ENCODE measurements at places on chromosomes 2 and 18. TPM values are rescaled to one million over a fixed set of nuclear protein-coding genes. Genes with fewer than 3 reads are reported as not detected.

DNA sequence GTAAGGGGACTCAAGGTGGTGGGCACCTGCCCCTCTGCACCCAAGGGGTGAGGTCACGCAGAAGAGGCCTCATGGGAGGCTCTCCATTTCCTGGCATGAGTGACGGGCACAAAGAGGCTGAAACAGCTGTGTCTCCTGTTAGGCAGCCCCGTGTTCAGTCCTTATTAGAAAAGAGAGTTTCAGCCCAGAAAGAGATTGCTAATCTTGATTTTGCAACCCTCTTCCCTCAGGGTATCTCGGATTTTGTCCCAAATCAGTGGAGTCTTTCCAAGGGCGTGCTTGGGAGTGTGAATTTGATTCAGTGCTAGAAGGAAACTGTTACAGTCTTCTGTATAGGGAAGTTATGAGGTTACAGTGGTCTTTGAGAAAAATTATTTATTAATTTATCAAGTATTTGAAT lies 10.4 kb downstream of the TNFRSF11A start:
- no peak for DNase-seq

DNA sequence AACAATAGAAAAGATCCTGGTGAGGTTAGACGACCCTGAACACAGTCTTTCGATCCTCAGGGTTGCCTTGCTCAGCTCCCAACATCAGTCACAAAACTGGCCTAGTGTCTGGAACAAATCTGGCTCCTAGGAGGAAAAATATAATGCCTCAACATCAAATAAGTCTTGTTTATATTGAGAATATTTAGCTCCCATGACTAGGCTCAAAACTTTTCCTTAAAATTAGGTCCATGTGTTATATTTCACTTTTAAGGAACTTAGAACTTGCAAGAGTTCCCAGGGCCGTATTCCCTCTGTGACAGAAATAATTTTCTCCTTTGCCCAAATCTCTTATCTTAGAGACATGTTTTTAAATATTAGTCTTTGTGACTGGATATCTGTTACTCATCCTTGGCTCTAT lies 819.7 kb upstream of the ZEB2 start:
- no peak for DNase-seq

DNA sequence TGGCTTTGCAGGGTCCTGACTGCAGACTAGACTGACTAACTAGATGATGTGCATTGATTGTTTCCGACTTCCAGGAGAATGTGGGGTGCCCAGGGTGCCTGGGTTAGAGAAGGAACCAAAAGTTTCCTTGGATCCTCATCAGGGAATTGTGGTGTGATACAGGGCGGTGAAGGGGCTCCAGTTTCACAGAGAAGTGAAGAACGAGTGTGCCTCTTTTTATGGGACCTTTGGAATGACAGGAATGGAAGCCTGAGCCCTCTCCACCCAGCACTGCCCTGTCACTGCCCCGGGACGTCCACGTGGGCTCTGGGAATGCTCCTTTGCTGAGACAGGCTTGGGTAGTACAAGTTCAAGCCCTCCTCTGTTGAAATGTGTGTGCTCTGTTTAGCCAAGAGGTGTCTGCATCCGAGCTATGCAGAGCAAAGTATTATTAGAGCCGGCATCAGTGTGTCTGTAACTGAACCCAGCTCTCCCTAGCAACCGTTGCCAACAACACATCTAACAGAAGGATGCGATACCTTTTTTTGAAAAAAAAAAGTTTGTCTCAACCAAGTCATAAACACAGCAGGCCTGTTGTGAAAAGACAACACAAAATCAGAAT lies 183.6 kb downstream of the SMAD7 start:
- no peak for DNase-seq

DNA sequence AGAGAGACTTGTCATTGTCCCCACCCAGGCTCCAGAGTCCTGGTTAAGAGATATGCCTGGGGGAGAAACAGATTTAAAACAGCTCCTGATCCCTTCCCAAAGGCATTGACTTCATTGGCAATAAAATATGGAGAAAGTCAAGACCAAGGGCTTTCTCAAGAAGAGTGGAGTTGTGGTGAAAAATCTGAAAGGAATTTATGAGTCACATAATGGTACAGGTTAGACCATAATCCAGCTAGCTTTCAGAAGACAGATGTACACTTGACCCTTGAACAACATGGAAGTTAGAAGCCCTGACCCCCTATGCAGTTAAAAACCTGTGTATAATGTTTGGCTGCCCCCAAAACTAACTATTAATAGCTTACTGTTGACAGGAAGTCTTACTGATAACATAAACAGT lies 599.1 kb upstream of the SOX11 start:
- DNase-seq, result no peak

GRCh38 chr2:29954316-29954715 lies 32.9 kb upstream of the ALK start:
- no peak for DNase-seq

- no peak for DNase-seq
Observed at GRCh38 chr18:8142131-8142711, 467.0 kb upstream of the RAB12 start.

DNA sequence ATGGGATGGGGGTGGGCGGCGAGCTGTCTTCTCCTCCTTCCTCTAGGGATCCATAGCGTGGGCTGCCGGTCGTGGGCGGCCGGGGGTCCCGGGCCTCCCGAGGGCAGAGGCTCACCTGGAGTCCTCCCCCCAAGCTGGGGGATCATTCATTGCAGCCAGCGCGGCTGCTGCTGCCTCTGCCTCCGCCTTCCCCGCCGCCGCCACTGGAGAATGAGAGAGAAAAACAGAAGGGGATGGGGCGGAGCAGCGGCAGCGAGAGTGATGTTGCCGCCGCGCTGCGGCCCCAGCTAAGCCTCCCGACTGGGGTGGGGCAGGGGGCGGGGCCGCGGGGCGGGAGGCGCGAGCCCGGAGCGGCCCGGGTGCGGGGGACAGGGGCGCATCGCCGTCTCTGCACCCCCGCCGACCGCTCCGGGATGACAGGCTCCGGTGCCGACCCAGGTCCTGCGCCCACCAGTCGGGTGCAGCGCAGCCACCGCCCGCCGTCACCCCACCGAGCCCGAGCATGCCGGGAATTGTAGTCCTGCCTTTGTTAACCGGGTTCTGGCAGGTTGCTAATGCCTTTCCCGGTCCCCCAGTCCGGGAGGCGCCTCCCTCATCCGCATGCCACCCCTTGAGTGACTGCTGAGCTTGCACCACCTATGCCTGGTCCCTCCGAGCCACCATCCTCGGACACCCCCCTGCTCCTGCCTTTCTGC lies at the start of gene KIF3C:
Gene KIF3C (minus strand): TSS at position 225 of the 695 bp plus-strand sequence. CDS start 580 bp downstream, outside the sequence.
- peak; percentile 55 for DNase-seq

DNA sequence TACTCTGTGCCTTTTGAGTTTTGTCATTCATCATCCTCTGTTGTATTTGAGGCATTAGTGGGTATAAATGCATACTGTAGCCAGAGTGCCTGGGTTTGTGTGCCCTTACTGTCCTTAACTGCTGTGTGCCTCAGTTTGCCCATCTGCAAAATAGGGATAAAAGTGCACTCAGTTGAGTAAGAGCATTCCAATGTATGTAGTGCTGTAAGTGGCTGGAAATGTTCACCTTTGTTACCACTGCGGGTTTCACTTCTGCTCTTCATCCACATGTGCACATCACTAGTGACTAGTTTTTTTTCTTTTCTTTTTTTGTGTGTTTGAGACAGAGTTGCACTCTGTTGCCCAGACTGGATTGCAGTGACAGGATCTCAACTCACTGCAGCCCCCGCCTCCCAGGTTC lies 39.9 kb downstream of the PLEKHB2 start:
- DNase-seq, result no peak

GRCh38 chr18:45284174-45284573 lies 331.1 kb upstream of the SLC14A2 start:
- DNase-seq, result no peak

DNA sequence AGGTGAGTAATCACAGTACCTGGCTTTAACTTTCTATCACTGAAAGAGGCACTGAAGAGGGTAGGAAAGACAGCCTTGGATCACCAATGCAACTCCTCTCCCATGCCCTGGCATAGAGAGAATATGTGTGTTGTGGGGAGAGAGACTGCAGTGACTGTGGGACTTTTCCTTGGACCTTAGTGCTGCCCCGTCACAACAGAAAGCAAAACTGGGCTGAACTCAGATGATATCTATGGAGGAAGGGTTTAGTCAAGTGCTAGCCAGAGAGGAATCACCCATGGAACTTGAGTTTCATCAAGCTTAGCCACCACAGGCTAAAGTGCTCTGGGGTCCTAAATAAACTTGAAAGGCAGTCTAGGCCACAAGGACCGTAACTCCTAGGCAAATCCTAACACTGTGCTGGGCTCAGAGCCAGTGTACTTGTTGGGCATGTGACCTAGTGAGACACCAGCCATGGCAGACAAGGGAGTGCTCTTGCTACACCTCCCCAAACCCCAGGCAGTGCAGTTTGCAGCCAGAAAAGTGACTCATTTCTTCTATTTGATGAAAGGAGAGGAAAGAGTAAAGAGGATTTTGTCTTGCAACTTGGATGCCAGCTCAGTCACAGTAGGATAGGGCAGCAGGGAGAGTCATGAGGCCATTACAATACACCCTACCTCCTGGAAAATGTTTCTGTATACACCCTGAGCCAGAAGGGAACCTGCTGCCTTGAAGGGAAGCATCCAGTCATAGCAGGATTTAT lies 105.8 kb upstream of the SPOPL start:
- no peak for DNase-seq

DNA sequence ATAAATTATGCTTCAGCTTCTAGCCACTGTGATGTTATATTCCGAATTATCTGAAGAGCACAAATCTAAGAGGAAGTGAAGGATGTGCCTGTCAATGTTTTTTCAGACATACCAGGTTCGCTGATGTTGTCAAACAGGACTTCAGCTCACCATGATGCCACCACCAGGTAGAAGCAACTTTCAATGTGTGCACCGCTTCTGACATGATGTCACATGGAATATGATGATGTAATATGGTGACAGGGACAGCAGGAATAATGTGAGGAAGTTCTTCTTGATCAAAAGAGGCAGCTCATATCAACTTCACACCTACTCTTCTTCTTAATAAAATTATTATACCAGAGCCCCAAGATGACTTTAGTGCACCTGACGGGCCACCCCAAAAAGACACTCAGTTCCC lies 893.2 kb downstream of the BCL11A start:
- no peak for DNase-seq

GRCh38 chr2:160061944-160062291 lies 497 bp downstream of the PLA2R1 start:
- DNase-seq, result no peak

GRCh38 chr18:8882632-8883408 lies 177.5 kb downstream of the MTCL1 start:
- no peak for DNase-seq

DNA sequence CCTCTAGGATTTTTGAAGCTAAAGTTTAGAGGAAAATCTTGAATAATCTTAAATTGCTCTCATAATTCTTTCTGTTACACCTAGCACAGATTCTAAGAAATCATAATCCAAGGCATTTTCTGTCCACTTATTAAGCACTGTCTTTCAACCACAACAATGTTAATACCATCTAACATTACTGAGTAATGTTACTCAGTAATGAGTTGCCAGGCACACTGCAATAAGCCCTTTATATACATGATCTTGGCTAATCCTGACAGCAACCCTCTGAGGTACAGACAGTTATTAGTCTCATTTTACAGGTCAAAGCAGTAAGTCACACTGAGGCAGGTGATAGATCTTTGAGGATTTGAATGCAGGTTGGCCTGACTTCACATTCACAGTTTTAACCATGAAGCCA lies 291.9 kb downstream of the ALK start:
- no peak for DNase-seq

DNA sequence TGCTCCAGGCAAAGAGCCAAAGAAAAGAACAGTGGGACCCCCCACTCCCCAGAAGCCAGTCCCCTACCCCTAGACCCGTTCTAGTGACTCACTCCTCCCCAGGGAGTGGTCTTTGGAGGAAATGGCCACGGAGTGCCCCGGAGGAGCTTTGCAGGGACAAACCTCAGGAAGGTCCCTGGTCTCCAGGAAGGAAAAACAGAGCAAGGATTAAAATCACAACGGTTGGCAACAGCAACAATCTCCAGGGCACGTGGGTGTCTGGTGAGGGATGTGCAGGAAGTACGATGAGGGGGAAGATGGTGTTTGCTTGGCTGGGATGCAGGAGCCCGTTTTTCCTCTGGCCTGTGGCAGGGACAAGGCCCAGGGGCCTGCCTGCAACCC lies 135.0 kb downstream of the SMAD2 start:
- DNase-seq, result no peak

- no peak for DNase-seq
Observed at GRCh38 chr2:37590119-37590571, 81.3 kb downstream of the CDC42EP3 start.

DNA sequence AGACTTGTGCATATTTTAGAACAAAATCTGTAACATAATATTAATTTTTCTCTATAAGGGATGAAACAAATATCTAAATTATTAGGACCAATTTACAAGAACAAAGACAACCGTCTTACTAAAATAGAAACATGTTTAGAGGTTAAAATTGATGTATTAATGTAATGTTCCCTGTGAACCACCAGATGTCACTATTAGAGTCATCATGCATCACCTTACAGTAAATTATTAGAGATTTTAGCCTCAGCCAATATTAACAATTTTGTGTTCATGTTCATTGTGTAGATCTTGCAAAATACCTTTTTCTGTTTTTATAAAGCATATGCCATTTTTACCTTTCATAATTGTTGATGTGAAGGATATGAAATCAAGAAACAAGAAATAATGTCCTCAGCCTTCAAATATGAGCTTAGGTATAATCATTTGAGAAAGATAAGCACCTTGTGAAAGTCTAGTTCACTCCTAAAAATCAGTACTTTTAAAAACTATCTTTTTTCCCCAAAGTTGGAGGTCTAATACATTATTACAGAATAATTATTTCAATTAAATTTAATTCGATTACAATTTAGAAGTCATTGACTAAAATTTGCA lies 344.3 kb upstream of the KCNH7 start:
- DNase-seq, result no peak

DNA sequence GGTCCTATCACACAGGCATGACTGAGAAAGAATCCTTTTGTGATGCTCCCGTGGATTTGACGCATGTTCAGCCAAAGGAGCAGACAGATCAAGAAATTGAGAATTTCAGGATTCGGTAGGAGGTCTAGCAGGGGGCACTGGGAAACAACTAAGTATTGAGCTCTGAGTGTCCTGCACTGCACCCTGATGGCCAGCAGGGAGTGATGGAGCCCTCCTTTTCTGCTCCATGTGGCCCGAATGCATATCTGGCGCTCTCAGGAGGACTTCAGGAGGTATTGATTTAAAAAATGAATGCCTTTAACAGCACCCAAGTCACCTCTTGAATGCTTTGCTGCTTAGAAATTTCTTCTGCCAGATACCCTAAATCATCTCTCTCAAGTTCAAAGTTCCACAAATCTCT lies 58.0 kb downstream of the ZNF519 start:
- no peak for DNase-seq

- DNase-seq, result no peak
Observed at GRCh38 chr2:156476021-156476849, 40.1 kb downstream of the GPD2 start.

- no peak for DNase-seq
Observed at GRCh38 chr2:241601841-241602240, 35.1 kb downstream of the THAP4 start.

- no peak for DNase-seq
Observed at GRCh38 chr2:147086715-147087114, 758.1 kb upstream of the ACVR2A start.

Gene DCC
- 0.08 TPM for polyA plus RNA-seq

Gene ANKRD29
- 13.6 TPM for polyA plus RNA-seq

Gene ELOA2
- polyA plus RNA-seq, result not detected

Gene EN1
- not detected for polyA plus RNA-seq

Gene IWS1
- polyA plus RNA-seq, result 29.9 TPM

Gene MTHFD2
- 71.6 TPM for polyA plus RNA-seq

Gene PIEZO2
- 5.9 TPM for polyA plus RNA-seq

Gene MYCN
- polyA plus RNA-seq, result 0.35 TPM

Gene IL1R1
- polyA plus RNA-seq, result 72.7 TPM

Gene DCTN1
- 118 TPM for polyA plus RNA-seq

Gene RAX
- polyA plus RNA-seq, result not detected

Gene CHAC2
- polyA plus RNA-seq, result 1.4 TPM

Gene ASPRV1
- polyA plus RNA-seq, result 1.9 TPM
